Cardiac muscle cell (in vitro differentiated cells and primary cell): ENCODE measurements at places on chromosomes 11 and 22. TPM values are rescaled to one million over a fixed set of nuclear protein-coding genes. Genes with fewer than 3 reads are reported as not detected.

The MYO7A gene
- 0.25 and 0.48 TPM in 2 replicates for polyA plus RNA-seq

The EMSY gene
- 16.2 and 24.3 TPM in 2 replicates for polyA plus RNA-seq

The SORL1 gene
- polyA plus RNA-seq: 6.4 and 17.1 TPM in 2 replicates

The GPR83 gene
- not detected in 2 replicates for polyA plus RNA-seq

The OLFML1 gene
- 1.1 and 2.4 TPM in 2 replicates for polyA plus RNA-seq

The ZNF280B gene
- 1.9 and 2.5 TPM in 2 replicates for polyA plus RNA-seq

The CATSPER1 gene
- not detected in 2 replicates for polyA plus RNA-seq

The OR10D3 gene
- not detected in 2 replicates for polyA plus RNA-seq

The MYH9 gene
- polyA plus RNA-seq: 88.7 and 98.0 TPM in 2 replicates

The C11orf91 gene
- polyA plus RNA-seq: 0.23 TPM in 1 of 2 replicates, not detected in the other

The CUL5 gene
- polyA plus RNA-seq: 32.5 and 44.9 TPM in 2 replicates

The PDE2A gene
- 0.56 TPM in 1 of 2 replicates, not detected in the other for polyA plus RNA-seq

The RHOD gene
- polyA plus RNA-seq: 32.8 and 44.2 TPM in 2 replicates

The GSTT2 gene
- 5.0 and 5.1 TPM in 2 replicates for polyA plus RNA-seq

The SLC15A3 gene
- 0.27 TPM in 1 of 2 replicates, not detected in the other for polyA plus RNA-seq

The KAT5 gene
- polyA plus RNA-seq: 37.7 and 63.7 TPM in 2 replicates
